Right atrium auricular region (tissue), 2 donors: ENCODE measurements at places on chromosomes 5 and 9. TPM values are rescaled to one million over a fixed set of nuclear protein-coding genes. Genes with fewer than 3 reads are reported as not detected.

Gene PDE6A
- total RNA-seq = 0.08 TPM

Gene MYORG
- 7.4 TPM for total RNA-seq

Gene SAXO1
- not detected for total RNA-seq

Gene TAF11L2
- total RNA-seq = not detected

Gene GNAQ
- 13.4 TPM for total RNA-seq

Gene MARCOL
- total RNA-seq = not detected

Gene CD180
- 1.2 TPM for total RNA-seq

GRCh38 chr9:87494970-87495471 is 2.6 kb upstream of the DAPK1 start:
- no peak for DNase-seq

DNA sequence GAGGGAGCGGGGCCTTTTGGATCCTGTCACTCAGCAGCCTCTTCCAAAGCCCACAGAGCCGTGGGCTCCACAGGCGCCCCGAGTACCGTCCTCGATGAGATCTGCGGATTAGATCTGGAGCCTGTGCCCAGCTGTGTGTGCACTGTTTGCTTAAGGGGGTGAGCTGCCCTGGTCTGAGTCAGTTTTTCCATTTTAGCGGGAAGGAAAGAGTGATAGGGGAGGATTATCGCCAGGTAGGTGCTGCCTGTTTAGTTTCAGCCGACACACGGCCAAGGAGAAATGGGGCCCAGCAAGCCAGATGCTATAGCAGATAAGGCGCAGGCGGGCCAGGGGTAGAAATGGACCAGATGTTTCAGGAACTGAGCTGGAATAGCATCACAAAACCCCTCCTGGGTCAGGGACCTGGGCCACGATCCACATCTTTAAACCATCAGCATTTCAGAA is 18.1 kb downstream of the COL5A1 start:
- DNase-seq = no peak

DNA sequence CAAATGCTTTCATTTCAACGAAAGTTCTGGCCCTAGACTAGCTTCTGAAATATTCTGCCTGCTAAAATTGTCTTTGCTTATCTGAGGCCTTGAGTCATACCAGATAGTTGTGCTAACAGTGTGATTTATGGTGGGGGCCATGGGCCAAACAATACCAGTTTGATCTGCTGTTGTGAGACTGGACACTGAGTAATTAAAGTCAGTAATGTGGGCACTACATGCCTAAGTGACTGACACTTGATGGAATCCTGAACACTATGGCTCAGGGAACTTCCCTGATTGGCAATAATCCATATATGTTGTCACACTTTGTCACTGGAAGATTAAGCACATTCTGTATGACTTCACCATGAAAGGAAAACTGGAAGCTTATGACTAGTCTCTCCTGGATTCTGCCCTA is 127.6 kb upstream of the CYLC2 start:
- DNase-seq = no peak

DNA sequence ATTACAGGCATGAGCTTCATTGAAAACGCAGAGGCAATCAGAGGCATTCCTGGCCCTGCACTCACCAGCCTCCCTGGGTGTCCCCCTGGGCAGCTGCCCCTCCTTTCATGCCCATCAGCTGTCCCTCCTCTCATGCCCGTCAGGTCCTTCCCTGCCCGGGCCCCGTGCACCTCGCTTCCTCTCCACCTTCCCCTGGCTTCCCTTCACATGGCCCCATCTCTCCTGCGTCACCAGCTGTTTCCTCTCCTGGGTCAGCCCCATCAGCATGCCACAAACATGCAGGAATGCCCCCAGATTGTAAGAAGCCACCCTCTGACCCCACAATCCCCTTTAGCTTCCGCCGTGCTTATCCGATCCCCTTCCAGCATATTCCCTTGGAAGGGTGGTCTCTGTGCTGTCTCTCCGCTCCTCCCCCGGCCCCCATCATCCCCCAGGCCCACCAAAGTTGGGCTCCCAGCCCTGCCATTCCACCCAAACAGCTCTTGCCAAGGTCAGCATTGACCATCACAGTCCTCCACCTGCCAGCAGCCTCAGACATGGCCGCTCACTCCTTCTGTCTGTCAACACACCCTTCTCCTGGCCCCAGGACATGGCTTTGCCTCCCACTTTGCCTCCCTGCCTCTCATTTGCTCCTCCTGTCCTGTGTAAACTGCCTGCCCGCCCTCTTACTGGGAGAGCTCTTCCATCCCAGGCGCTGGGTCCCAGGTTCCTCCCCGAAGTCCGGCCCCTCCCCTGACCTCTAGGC is 98.6 kb upstream of the IER5L start:
- DNase-seq = no peak

DNA sequence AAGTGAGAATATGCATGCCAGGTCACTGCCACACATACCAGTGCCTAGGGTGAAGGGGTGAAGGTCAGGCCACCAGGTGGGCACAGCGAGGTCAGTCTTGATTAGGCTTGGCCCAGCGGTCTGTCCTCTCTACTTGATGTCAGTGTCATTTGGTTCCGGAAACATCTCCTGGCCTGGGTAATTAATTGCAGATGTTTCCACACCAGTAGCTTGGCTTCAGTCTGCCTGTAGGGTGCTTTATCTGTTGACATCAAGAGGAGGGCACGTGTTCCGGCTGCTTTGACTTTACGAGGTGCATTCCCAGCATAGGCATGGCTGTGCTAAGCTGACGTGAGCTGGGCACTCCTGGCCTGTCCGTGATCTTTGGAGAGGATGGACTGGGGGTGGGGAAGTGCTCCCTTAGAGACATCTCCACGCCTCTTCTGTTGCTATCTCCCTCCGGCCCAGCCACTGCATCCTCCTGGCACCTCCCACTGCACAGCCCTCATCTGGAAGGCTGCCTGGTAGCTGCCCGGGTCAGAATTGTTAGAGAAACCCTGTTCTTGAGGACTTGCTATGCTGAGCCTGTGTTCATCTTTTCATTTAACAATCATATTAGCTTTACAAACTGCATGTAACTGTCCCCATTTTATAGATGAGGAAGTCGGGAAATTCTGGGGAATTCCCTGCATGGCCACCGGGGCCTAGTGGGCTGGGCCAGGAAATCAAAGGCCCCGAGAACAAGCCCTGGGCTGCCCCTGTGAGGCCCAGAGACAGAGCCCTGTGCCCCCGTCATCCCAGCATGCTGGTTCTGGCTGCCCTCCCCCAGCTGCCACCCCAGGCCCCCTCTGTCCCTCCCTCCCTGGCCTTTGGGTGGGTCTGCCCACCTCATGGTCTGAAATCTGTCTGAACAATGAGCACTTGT is 29.1 kb downstream of the JADE2 start:
- peak; percentile 90 for DNase-seq

DNA sequence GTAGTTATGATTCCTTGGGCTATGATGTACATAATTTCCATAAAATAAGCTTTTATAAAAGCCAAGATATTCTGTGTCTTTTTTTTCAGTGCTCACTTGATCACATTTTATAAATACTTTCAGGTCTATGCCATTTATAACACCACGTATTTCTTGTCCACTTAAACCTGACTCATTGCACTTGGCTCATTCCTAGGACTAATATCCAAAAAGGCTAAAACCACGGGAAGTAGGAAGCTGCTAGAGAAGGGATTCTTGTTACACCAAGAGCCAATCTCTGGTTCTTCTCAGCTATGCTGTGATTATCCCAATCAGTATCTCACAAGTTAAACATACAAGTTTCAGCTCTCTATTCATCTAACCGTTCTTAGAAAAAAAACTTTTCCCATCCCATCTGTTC is 80.4 kb upstream of the CDH6 start:
- DNase-seq = no peak

DNA sequence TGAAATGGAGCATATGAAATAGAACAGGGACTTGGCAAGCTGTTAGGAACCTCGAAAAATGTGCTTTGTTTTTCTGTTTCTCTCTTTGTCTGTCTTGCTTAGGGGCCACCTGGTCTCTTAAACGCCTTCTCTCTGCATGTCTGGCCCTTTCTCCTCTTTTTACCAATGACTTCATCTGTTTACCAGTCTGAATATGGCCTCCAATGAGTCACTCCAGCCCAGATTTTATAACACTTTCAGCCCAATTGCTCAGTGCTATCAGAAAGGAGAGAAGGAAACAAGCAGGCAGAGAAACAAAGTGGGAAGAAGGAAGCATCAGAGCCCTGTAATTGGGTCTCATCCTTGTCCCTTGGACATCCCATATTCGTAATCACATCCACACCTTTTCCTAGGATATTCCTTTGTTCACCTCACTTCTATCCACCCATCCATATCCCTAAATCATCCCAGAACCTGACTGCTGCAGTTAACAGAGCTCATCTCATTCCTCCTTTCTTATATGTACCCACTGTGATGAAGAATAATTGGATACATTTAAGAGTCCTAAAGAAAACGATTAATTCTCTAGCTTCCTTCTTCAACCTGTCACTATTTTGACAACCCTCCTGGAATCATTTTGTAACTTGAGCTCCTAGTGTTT is 151.8 kb upstream of the GPR151 start:
- DNase-seq = no peak

- DNase-seq = no peak
Observed at GRCh38 chr5:107930092-107930491, 259.4 kb upstream of the EFNA5 start.

- no peak for DNase-seq
Observed at GRCh38 chr9:3949744-3950143, 350.1 kb downstream of the GLIS3 start.

- DNase-seq = no peak
Observed at GRCh38 chr5:154884424-154884823, 26.0 kb downstream of the CNOT8 start.

DNA sequence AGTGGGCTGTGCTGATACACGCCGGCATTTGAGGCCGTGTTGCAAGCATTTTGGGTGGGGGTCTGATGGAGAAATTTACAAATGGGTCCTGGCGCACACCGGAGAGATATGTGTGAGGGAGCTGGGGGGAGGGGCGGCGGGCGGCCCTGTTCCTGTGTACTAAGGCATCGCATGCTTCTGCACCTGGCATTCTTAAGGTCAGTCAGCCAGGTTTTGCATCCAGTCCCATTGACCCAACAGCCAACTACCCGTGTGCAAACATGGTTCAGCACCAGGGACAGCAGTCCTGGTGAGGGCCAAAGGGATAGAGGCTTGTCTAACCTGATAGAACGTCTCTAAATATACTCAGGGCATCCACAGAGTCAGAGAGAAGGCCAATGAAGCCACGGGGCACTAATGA is 839 bp downstream of the GABRG2 start:
- no peak for DNase-seq

DNA sequence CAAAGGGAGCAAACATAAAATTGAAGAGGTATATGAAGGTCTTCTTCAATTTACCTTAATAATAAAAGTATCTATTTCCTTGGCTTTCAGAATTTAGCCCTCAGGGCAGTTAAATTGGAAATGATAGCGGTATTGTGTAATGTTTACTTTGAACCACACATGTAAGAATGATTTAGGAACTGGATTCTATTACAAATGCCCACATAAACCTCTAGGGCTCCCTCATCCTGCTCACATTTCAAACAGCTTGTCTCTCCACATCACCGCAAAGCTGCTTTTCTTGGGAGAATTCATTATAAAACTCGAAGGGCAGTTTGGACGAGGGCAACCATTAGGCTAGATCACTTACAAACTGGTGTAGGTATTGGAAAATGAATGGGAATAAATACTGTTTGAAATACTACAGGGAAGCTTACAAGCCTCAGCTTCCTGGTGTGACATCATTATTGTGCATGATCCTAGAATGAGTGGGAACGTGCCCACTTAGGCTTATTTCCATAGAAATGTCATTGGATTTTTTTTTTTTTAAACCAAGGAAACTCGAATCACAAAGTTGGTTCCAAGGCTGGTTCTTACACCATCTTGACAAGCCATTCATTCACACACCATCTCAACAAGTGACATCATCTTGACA is 47.3 kb downstream of the MTRR start:
- no peak for DNase-seq
